Activated T-cell treated with anti-CD3 and anti-CD28 coated beads for 1 hour (primary cell): ENCODE measurements at places on chromosomes 11 and 22.

DNA sequence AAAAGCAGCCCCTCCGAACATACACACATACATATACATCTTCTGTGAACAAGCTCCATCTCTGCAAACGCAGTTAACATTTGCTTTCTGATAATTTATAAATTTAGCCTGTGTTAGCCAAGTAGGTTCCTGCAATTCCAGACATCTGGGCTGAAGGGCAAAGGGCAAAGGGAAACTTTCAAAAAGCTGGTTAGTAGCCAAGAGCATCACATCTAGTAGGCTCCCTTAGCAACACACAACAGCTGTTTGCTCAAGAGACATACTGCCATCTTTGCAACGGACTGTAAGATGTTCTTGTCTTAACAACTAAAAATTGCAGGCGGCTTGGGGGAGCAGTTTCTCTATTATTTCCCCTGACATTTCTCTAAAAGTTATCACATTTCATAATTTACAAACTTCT lies 134.9 kb downstream of the RBFOX2 start:
- DNase-seq: no peak

GRCh38 chr11:134995741-134996140 lies 583.7 kb upstream of the B3GAT1 start:
- no peak for DNase-seq

DNA sequence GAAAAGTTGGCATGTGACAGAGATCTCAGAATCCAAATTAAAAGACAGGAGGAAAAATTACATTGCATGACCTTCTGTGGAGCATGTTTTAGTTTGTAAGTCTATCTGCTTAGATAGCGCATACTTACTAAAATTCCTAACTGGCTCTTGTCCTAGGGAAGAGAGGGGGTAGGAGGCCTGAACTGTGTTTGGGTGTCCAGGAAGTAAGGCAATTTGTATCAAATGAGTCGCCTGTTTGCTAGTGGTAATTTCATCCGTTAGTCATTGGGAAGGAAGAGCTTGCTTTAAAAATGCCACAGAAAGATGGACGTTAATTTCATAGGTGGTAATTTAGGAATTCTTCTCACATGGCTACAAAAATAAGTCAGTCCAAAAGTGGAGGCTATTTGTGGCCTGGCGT lies 18.5 kb downstream of the GRK3 start:
- DNase-seq: no peak

DNA sequence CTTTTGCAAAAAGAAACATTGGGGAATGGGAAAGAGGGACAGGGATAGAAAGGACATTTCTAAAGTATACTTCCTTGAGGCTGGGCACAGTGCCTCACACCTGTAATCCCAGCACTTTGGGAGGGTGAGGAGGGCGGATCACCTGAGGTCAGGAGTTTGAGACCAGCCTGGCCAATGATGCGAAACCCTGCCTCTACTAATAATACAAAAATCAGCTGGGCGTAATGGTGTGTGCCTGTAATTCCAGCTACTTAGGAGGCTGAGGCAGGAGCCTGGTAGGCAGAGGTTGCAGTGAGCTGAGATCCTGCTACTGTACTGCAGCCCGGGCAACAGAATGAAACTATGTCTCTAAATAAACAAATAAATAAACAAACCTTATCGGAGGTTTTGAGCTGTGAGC lies 16.3 kb upstream of the TEF start:
- DNase-seq: no peak

DNA sequence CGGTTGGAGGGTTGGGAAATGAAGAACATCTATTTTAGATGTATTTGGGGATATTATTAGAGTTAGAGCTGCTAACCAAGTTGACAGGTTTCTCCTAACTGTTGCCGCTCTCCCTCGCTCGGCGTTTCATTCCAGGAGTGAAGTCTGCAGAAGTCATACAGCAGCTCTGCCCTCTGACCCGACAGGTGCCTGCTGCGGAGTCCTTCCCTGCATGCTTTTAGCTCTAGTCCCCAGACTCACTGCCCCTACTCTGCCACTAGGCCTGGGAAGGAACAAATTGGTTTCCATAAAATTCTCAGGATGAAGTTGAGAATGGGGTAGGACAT lies 124.9 kb downstream of the DBX1 start:
- no peak for DNase-seq
